Activated T-cell treated with anti-CD3 and anti-CD28 coated beads for 1 hour (primary cell): ENCODE measurements at places on chromosomes 5 and 9.
A peak's percentile ranks its signal among the peaks of the same experiment; 100 is the strongest.

DNA sequence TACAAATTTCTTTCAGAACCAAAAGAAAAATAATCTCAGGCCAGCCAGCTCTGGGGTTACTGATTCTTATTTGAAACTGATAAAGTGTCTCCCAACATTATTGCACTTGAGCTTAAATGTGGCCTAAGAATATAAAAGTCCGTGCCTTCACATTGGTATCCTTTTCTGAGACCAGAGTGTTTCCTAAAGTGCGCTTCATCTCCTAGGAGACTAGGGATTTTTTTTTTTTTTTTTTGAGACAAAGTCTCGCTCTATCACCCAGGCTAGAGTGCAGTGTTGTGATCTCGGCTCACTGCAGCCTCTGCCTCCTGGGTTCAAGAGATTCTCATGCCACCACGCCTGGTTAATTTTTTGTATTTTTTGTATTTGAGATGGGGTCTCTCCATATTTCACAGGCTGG is 23.6 kb upstream of the KCNIP1 start:
- no peak for DNase-seq

DNA sequence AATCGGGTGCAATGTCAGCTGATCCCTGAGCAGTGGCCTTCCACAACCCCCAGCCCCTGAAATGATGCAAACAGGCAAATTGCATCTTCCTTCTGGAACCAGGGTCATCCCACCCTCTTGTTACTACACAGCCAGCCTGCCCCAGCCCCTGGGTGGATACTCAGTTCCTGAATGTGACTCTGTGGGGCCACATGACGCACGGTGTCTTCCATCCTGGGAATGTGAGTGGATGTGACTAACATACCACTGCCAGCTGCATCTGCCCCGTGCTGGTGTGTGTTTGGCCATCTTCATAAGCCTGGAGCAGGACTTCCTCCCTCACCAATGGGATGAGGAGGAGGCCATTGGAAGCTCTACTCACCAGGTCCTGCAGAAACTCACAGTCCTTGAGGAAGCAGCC is 257.9 kb upstream of the ADAMTS16 start:
- no peak for DNase-seq

GRCh38 chr5:109155625-109156024 is 254.1 kb downstream of the PJA2 start:
- DNase-seq: no peak

DNA sequence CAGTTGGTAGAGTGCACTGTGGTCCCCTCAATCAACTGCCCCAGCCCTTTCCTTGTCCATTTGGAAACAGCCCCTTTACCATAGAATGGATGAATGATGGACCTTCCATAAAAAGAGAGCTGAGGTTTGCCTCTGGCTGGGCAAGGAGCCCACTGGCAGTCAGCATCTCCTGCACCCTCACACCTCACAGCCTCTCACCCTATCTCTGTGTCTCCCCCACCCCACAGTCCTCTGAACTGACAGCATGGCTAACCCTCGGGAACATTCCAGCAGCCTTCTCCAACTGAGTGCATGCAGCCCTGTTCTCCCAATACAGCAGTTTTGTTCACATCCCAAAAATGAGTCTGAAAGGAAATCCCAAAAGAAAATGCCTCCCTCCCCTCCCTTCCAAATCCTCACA is 51.7 kb downstream of the RETREG1 start:
- no peak for DNase-seq

- no peak for DNase-seq
These were observed 436.0 kb downstream of the ZNF608 start for GRCh38 chr5:124310453-124310852.

DNA sequence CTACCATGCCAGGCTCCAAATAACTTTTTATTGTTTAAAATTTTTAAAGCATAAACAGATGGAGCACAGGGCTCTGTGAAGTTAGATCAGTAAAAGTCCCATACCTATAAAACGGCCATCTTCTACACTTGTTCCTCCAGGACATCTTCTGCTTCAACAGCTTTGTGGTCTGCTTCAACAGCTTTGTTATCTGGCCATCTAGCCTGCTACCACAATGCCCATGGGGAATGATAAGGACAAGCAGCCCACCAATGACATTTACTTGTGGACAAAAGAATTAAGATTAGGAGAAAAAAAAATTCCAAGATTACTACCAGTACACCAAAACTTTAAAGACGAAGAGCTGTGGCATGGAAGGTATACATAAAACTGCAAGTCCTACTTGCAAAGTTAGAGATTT is 2.2 kb upstream of the VPS13A start:
- DNase-seq: no peak

DNA sequence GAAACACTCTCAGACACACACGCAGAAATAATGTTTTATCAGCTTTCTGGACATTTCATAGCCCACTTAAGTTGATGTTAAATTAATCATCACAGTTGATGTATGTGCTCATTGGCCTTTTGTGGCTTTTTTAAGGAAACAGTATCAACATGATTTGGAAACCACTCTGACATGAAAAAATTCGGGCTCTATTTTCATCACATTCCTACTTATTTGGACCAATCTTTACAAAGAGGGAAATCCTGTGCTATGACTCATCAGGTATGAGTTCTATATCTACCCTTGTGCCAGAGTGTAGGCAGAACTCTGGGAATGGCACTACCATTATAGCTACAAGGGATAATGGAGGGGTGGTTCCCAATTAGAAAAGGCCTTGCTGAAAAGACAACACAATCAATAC is 388.4 kb upstream of the PTGER4 start:
- DNase-seq: no peak

- no peak for DNase-seq
These were observed 134.0 kb downstream of the MED10 start for GRCh38 chr5:6244339-6244714.

GRCh38 chr9:93017621-93018020 is 40.9 kb upstream of the SUSD3 start:
- no peak for DNase-seq

GRCh38 chr5:14167211-14167845 is 24.2 kb downstream of the TRIO start:
- DNase-seq: no peak

DNA sequence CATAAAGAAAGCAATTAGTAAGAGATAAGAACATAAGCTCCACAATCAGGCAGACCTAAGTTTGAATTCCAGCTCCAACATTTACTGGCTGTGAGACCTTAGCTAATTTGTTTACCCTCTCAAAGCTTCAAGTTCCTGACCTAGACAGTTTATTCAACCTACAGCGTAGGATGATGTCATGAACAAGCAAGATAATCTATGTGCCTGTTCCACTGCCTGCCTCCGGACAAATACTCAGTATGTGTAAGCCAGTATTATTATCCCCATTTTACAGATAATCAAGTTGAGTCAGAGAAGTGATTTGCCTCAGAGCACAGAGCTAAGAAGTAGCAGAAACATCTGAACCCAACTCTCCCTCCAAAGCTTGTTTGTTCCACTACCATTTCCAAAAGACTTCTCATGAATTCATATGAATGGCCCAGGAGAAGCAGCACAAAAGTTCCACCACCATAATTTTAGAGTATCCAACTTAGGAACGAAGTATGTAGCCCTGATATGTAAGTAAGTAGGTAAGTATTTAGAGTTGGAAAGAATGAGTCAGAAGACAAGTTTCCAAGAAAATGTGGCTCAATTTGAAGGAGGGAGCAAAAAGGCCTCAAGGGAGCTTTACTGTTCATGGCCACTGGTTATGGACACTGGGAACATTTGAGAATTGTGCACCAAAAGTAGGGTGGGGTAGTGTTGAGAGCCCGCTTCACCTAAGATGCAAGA is 398.2 kb downstream of the NFIB start:
- no peak for DNase-seq

GRCh38 chr9:131697908-131698617 is 41.8 kb downstream of the RAPGEF1 start:
- DNase-seq: no peak

- no peak for DNase-seq
These were observed 19.5 kb upstream of the GOLGA1 start for GRCh38 chr9:124960409-124960752.

DNA sequence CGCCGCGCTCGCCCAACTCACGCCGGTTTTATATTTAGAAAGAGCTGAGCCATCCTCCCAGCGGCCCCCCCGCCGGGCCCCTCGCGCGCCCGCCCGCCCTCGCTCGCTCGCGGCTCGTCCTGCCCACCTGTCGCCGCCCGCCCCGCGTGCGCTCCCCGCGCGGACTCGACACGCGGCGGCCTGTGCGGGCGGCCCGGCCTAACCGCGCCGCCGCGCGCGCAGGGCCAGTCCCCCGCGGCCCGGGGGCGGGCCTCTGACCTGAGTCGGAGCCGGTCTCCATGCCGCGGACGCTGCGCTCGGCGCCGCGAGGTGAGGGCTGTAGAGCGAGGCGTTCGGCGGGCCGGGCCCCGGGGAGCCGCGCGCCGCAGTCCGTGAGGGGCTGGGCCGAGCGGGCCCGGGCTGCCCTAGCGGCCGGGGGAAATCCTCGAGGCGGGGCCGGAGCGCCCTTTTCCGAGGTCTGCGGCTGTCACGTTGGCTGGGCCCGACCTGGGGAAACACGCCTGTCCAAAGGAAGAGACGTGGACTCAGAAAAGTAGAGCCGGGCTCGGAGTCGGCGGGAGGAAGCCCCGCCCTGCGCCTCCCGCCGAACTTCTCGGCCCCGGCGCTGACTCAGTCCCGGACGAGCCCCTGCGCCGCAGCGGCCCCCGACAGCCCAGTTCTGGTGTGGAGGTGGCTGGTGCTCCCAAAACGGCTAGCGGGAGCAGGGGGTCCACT is at the start of gene ECPAS:
TSS of gene ECPAS (minus strand) at position 526 of the 714 bp plus-strand sequence. CDS start 11,465 bp downstream, outside the sequence.
- DNase-seq: peak; percentile 42

DNA sequence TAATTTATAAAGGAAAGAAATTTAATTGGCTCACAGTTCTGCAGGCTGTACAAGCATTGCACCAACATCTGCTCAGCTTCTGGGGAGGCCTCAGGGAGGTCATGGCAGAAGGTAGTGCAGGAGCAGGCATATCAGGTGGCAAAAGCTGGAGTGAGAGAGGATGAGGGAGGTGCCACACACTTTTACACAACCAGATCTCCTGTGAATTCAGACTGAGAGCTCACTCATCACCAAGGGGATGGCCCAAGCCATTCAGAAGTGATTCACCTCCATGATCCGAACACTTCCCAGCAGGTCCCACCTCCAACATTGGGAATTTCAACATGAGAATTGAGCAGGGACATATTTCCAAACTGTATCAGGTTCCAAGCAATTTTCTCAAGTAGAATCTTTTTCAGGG is 84.7 kb upstream of the BRINP1 start:
- DNase-seq: no peak

- DNase-seq: no peak
These were observed 113.6 kb downstream of the GNA14 start for GRCh38 chr9:77534376-77535057.

DNA sequence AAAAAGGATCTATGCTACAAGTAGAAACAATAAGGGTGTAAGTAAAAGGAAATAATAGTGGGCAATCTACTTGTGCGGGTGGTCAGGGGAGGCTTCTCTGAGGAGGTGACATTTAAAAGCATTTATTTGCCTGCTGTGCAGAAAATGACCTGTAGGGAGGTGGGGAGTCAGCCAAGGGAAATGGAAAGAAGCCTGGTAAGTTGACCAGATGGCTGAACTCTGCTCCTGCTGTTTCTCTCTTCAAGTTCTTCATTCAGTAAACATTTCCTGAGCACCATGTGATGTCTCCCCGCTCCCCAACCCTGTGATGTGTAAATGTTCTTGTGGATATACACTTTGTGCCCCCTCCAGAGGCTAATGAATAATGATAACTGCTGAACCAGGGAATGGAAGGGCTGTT is 9.9 kb upstream of the SPIN1 start:
- DNase-seq: no peak

DNA sequence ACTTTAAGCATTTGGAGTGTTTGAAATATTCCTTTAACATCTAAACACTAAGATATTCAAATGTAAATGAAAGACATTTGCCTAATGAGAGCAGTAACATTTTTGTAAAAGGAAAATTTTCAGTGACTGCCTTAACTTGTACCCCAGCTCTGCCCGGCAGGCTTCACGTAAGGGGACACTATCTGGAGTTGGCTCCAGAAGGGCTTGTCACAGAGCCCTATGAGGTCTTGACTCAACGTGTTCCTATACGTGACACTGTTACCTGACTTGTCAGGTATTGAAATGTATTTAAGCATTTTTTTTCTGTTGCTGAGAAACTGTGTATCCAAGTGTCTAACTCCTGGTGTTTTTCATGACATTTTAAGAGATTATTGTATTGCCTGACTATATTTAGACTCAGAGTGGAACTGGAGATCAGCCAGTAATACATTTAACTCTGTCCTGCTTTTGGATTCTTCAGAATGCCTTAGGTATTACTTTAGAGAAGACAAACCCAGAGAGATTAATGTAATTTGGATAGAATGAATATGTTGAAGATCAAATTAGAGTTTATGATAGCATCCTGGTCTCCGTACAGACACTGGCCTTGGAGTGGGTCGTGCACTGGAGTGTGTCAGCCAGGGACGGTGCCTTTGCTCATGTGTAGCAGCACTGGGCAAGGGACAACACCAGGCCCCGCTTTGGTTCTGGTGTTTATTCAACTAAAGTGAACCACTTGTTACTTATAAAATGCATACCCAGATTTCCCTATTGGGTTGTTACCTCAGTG is 34.6 kb upstream of the PHF2 start:
- no peak for DNase-seq

DNA sequence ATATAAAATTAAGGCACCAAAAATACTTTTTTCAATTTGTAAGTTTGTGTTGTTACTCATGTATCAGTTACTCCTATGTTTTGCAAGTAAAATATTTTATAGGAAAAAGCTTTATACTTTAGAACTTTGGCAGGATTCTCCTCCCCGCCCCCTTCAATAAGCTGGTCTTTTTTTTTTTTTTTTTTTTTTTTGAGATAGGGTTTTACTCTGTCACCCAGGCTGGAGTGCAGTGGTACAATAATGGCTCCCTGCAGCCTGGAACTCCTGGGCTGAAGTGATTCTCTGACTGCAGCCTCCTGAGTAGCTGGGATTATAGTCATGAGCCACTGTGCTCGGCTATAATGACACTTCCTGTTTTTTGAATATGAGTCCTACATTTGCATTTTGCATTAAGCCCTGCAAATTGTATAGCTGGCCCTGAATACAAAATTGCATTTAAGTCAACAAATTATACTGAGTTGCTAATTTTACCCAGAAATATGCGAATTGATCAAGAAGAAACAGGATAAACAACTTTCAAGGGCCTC is 192.9 kb downstream of the PIK3R1 start:
- no peak for DNase-seq

DNA sequence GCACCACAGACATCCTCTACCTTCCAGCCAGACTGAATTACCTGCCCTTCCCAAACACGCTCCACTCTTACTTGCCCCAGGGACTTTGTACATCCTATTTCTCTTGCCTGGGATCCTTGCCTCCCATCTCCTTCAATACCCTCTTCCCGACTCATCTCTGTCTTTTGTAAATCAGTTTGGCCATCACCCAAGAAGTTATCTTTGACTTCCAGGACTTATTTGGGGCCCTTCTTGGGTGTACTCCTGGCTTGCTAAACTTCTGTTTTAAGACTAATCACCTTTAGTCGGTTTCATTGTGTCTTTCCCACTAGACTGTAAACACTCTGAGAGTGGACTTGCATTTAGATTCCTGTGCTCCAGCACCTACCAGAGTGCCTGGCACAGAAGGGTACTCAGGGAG is 545.6 kb downstream of the ACTL7B start:
- no peak for DNase-seq

GRCh38 chr5:82728926-82729702 is 348.1 kb downstream of the TMEM167A start:
- DNase-seq: no peak

GRCh38 chr5:129804705-129805104 is 56.8 kb downstream of the MINAR2 start:
- DNase-seq: no peak

- DNase-seq: no peak
These were observed 72.4 kb downstream of the SGCD start for GRCh38 chr5:156399323-156399722.

GRCh38 chr9:108724652-108725051 is 131.1 kb downstream of the ACTL7B start:
- no peak for DNase-seq

GRCh38 chr5:141633871-141634561 is 2.6 kb downstream of the HDAC3 start:
- DNase-seq: no peak
